ENCODE measurements at places on chromosomes 5 and 9.

GRCh38 chr9:126932871-126933321, 18.3 kb downstream of the RALGPS1 start:
- no peak for DNase-seq

GRCh38 chr9:137138722-137139467, at the start of gene GRIN1:
Gene GRIN1 (plus strand): TSS chr9:137139154. CDS start chr9:137139487, 333 bp downstream.
- peak; percentile 19 for DNase-seq

DNA sequence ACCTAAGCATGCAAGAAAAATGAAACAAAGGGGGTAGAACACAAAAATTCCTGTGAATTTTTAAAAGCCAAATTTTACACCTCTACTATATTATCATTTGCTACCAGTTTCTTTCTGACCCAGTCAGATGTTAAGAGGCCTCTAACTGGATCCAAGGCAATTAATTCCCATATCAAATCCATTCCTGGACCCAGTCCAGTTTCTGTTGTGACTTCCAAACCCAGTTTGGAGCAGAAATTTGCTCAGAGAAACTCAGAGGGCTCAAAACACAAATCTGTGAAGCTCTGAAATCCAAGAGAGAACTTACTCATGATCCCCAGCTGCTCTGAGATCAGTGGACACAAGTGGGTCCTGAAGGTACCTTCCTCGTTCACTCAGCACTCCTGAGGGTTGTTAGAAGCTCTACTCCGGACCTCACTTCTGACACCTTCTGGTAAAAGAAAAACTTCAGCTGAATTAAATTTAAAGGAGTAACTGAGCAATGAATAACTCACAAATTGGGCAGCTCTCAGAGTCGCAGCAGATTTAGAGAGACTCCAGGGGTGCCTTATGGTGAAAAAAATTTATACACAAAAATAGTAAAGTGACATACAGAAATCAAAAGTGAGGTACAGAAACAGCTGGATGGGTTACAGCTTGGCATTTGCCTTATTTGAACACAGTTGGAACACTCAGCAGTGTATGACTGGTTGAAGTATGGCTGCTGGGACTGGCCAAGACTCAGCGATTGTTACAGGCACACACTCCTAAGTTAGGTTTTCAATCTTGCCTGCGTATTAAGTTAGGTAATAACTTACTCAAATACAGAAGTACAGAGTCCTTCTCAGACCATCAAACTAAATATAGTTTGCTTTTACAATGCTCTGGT, 32.4 kb downstream of the INSL4 start:
- peak; percentile 1 for DNase-seq

GRCh38 chr9:96442491-96442890, 7.5 kb upstream of the HABP4 start:
- no peak for DNase-seq

GRCh38 chr9:83935276-83935935, 14.2 kb upstream of the KIF27 start:
- peak; percentile 80 for DNase-seq

DNA sequence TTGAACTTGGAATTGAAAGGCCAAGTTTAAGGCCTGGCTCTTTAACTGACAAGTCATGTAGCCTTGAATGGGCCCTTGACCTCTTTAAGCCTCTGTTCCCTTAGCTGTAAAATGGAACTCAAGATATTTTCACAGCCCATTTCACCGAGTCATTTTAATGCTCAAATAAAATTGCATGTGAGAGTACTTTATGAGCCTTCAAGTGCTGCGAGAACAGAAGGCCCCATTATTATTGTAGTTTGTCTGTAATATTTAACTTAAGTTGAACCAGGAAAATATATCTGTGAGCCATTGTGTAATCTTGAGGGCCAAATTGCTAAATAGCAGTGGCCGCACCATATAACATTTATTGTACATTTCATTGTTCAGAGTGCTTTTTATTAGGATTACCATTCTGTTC, 249.9 kb downstream of the NTRK2 start:
- no peak for DNase-seq

DNA sequence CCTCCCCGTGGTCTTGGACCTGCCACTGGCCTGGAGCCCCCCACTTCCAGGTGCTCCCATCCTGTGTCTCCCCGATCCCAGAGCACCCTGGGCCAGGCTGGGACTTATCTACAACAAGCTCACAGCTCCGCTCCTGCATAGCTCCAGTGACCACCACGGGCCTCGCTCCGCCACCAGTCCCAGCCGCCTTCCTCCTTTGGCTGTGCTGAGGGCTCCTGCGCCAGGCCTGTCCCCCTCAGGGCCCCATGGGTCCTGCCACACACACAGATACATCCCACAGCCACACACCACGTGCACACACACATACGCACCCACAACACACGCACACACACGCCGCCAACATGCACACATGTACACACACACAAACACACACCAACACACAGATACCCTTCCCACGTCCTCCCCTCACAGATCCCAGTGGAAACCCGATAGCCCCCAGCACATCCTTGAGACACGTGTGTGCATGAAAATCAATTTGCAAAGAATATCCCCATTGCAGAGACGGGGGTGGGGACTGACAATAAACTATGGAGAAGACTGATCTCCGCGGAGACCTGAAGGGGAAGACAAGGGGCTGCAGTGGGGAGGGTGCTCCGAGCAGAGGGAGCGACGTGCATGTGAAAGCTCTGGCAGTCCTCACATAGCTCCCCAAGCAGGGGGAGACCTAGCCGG, 18.5 kb upstream of the LAMC3 start:
- DNase-seq: no peak

DNA sequence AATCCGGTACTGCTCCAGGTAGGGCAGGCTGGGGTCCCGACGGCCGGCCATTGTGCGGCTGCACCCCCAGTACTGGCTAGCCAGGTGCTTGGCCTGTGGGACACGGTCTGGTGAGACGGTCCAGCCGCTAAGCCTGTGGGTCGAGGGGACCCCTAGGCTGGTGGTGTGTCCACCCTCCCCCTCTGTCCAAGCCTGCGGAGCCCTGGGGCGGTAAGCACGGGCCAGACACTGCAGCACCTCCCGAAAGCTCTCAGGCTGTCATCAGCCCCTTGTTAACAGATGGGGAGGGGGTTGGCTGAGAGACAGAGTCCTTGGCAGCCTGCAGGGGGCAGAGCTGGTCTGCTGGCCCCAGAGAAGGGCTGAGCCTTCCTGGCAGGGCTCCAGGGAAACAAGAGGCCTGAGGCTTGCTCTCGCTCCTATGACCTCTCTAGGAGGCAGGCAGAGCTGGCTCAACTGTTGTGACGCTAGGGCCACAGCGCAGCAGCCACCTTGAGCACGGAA, 11.8 kb upstream of the MRNIP start:
- no peak for DNase-seq

- no peak for DNase-seq
Measured at GRCh38 chr5:32711362-32711680, 200 bp downstream of the NPR3 start.

DNA sequence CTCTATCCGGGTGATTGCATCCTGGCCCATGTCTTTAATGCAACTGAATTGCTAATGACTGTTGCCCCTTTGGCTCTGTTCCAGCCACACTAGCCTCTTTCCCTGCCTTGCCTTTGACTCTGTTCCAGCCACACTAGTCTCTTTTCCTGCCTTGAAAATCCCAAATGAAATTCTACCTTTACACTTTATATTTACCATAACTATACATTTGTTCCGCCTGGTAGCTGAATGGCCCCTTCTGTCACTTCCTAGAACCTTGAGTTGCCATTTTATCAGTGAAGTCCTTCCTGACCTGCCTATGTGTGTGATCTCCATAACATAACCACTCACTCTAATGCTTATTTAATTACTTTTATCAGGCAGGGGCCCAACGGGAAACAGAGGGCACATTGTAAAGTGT, 1120.4 kb upstream of the WWC1 start:
- DNase-seq: no peak

DNA sequence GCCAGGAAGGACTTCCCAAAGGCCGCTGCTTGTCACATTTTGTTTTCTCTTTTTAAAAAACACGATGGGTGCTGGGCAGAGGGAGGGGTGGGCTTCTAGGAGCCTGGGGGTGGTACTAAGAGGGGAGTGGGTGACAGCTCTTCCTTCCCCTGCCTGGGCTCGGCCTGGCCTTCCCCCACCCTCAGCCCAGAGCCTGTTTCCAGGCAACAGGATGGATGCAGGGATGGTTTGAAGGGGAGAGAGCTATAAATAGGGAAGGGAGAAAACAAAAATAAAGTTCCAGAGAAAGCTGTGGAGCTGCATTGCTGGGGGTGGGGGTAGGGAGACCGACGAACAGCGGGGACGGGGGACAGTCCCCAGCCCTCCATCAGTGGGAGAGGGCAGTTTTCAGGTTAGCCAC, 6.6 kb upstream of the GPRIN1 start:
- no peak for DNase-seq

GRCh38 chr5:2488593-2488992, 262.9 kb downstream of the IRX2 start:
- no peak for DNase-seq

GRCh38 chr5:66621146-66621545, 25.0 kb downstream of the MAST4 start:
- DNase-seq: no peak

DNA sequence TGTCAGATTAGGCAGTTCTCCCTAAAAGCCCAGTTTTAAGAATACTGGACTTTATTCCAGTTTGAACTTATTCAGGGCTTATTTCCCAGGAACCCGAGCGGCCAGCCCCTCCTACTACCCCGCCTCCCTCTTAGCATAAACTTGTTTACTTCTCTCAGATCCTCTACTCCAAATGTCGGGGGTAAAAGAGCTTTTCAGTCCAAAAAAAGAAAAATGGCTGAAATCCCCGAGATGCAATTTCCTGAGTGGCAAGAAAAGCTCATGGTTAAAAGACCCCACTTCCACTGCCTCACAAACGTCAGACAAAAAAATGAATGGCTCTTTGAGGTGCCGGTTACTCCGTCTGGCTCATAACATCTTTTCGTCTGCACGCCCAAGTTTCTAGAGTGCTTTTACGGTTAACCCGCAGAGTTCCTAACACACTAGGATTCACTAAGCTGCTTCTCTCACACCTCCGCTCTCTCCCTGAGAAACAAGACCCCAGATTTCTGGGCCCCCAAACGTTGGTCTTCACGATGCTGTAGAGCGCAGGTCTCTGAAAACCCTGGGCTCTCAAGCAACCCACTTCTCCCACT, 402 bp downstream of the BRD8 start:
- DNase-seq: peak; percentile 20

DNA sequence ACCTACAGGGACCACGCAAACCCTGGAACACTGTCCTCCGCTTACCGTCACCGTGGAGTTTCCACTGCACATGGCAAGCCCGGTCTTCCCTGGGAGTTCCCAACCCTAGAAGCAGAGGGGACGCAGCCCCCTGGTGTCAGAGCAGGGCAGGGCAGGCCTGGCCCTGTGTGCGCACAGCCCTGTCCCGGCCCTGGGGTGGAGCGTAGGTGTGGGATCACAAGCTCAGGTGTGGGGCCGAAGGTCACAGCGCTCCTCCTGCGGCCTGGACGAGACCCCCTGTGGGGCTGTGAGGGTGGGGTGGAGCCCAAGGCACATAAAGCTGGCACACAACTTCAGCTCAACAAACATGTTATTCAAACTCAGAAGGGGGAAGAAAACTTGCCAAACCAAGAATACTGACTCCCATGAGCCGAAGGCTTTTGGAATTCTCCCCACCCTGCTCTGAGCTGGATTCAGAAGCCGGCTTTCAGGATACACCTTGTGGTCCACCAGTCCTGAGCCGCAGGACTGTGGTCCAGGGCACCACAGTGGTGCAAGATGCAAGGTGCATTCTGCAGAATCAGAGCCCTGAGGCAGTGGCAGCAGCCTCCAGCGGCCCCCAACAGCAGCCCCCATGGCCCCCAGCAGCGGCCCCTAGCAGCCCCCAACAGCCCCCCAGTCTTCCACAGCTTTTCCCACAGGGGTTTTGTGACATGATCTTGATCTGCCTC, 11.8 kb upstream of the EXOC3 start:
- peak; percentile 45 for DNase-seq

DNA sequence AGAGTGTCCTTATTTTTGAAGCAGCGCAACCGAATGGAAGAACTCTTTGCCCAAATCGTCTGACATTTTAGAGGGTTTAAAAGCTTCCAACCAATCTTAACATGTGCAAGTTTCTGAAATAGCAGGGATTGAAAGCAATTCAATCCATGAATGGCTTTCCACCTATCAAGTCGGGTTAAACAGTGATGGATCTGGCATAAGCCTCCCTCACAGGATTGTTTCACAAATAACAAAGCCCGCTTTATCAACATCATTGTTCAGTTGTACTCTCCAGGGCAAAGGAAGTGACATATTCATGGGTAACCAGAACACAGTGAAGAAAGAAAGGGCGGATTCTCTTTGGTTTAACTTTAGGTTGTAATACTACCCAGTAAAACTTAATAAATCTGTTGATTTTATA, 497.3 kb downstream of the MTRR start:
- DNase-seq: no peak

DNA sequence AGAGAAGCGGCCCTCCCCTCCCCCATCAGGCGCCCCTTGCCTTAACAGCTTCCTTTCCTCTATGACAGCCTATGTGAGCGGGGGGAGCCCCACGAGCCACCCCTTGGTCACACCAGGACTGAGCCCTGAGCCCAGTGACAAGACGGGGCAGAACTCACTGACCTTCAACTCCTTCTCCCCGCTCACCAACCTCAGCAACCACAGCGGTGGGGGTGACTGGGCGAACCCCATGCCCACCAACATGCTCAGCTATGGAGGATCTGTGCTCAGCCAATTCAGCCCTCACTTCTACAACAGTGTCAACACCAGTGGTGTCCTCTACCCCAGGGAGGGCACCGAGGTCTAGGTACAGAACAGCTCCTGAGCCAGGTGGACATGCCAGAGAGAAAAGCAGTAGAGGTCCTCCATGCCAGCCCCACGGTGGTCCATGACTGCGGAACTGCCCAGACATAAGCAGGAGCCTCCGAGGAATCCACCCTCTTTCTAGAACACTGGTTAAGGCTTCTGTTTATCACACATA, 2.6 kb downstream of the FOXI1 start:
- no peak for DNase-seq

DNA sequence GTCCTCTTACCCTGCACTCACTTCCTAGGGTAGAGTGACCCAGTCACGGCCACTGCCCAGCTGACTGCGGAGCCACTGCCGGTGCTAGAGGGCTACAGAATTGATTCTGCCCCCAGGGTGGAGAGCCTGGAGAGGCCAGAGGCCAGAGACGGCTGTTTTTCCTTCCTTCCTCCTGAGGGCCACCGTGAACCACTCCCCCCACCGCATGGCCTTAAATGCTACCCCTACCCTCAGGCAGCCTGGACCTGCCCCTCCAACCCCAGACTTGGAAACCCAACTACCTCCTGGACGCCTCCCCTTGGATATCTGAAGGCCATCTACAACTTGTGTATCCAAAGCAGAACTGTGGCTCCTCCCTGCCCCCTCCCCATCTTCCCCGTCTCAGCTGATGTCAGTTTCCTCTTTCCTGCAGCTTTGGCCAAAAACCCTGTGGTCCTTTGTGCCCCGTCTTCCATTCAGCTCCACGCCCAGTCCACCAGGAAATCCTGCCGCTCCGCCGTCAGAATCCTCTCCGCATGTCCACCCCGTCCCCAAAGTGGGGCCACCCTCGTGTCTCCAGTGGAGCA, 16.3 kb downstream of the SH2D3C start:
- DNase-seq: no peak

DNA sequence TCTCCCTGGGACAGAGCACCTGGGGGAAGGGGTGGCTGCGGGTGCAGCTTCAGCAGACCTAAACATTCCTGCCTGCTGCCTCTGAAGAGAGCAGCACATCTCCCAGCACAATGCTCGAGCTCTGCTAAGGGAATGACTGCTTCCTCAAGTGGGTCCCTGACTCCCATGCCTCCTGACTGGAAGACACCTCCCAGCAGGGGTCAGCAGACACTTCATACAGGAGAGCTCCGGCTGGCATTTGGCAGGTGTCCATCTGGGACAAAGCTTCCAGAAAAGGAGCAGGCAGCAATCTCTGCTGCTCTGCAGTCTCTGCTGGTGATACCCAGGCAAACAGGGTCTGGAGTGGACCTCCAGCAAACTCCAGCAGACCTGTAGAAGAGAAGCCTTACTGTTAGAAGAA, 77.2 kb downstream of the SLCO6A1 start:
- DNase-seq: no peak
